ENCODE measurements at places on chromosomes 3 and 15.

DNA sequence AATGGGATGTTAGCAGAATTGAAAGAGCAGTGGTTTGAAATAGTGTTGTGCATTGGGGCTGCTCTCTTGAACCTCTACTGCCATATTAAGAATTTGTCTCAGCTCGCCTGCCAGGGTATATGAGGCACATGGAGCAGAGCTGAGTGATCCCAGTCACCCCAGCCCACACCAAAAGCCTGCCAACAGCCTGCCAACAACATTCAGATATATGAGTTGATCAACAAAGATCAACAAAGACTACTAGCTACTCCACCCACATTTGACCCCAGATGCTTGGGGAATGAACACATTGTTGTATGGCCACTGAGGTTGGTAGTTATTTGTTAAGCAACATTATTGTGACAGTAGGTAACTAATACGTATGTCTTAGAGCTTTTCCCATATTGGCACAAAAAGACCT, 570.9 kb upstream of the IL12A start:
- no peak for DNase-seq

GRCh38 chr3:11632564-11632963, 11.2 kb downstream of the VGLL4 start:
- no peak for DNase-seq

GRCh38 chr3:123602325-123602724, 17.5 kb upstream of the HACD2 start:
- DNase-seq: no peak

- no peak for DNase-seq
These were observed 329.9 kb downstream of the RBMS3 start for GRCh38 chr3:29610781-29611180.

- no peak for DNase-seq
These were observed 48.5 kb upstream of the RYR3 start for GRCh38 chr15:33262306-33262705.

DNA sequence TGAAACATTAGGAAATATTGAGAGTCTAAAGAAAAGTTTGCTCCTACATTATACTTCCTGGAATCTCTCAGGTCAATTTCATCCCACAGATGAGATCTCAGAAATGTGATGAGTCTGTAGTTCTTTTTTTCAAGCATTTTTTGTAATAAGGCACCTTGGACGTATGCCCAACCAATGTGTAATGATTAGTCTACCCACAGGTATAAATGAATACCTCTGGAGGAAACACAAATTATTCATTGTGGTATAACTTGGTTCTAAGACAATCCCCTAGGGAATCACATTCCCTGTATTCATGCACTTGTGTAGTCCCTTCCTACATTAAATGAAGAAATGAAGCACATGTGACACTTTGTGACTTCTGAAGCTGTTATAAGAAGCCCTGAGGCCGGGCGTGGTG, 596.2 kb upstream of the UBE2E2 start:
- no peak for DNase-seq

All from GM04504 (cell line).